PC-9 (cell line): ENCODE measurements at places on chromosomes 1 and 21. TPM values are rescaled to one million over a fixed set of nuclear protein-coding genes. Genes with fewer than 3 reads are reported as not detected.

Gene TMOD4
- total RNA-seq: 1.2 TPM in 1 of 2 replicates, not detected in the other

GRCh38 chr1:81408419-81408818 is 392.3 kb upstream of the ADGRL2 start:
- no peak for DNase-seq

DNA sequence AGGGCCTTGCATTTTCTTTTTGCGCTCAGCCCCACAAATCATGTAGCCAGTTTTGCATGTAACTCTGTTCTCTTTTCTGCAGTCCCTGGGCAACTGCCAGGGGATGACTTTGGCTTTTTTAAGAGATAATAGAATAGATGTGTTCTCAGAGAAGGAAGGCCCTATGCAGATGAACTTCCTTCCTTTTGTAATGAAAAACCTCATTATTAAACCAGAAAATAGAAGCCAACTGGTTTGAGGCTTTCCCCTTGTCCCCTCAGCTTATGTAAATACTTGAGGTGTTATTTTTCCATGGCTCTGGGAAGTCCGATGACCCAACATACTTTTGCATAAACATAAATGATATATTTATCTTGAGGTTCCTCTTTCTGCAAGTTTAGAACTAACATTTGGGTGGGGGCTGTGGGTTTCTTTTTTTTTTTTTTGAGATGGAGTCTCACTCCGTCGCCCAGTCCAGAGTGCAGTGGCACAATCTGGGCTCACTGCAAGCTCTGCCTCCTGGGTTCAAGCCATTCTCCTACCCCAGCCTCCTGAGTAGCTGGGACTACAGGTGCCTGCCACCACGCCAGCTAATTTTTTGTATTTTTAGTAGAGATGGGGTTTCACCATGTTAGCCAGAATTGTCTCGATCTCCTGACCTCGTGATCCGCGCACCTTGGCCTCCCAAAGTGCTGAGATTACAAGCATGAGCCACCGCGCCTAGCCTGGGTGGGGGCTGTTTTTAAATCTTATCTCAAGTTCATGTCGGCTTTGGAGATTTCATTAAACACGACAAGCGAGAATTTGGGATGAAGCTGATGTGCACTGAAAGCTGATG is 14.4 kb upstream of the FCRL5 start:
- DNase-seq: no peak

GRCh38 chr21:16418226-16418625 is 688.4 kb downstream of the USP25 start:
- DNase-seq: no peak

DNA sequence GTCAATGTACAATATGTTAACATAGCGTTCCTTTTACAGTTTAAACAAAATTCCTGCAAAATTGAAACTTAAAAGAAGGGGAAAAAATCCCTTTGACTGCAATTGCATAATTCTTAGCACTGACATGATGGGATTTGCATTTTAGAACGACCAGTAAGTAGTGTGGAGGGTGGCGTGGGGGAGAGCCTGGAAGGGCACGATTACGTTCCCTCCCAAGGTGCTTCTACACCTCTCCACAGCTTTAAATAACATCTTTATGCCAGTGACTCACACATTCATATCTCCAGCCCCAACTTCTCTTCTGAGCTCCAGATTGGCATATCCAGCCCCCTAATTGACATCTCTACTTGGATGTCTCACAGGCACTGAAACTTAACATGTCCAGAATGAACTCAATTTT is 64.3 kb downstream of the OLFML3 start:
- no peak for DNase-seq
